Hepatic stellate cell (primary cell): ENCODE measurements at places on chromosomes 11 and 22.

DNA sequence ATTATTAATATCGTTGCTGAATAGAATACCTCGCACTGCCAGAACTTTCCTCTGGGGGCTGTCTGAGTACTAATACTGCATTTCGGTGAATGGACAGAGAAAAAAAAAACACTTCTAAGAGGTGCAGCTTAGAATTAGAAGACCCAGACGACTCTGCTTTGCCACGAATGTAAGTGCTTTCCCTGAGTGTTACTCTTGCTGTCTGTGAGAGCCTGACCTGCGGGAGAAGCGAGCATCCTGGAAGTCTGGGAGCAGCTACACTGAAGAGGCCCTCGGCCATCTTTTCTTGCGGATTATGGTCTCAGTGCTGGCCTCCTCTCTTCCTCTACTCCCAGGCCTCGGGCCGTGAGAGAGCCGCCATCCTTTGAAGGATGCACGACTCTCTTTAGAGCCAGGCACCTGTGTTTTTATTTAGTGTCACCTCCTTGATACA is 94.9 kb downstream of the SCN3B start:
- DNase-seq: peak; percentile 57

DNA sequence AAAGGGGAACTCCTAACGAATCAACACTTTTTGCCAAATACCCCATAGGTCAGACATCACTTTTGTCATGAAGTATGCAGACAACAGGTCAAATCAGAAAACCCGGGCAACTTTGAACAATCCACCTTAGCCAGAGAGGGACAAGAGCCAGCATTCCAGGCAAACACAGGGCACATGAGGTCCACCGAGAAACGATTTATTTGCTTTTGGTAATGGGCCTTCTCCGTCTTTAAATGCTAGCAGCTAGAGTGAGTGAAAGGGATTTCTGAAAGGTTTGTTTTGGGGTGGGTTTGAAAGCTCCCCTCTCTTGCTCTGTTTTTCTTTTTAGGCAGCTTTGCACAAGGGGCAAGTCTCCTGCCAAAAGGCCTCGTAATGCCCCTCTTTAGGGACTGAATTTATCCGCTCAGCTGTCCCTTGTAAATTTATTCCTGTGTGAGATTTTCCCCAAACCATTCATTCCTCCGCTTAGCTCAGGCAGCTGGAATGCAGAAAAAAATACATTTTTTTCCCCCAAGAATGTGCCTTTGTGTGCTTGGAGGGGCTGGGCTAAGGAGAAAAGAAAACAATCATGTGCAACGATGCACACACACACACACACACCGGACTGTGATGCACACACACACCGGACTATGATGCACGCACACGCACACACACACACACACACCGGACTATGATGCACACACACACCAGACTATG is 196.9 kb downstream of the SNX19 start:
- peak; percentile 70 for DNase-seq

DNA sequence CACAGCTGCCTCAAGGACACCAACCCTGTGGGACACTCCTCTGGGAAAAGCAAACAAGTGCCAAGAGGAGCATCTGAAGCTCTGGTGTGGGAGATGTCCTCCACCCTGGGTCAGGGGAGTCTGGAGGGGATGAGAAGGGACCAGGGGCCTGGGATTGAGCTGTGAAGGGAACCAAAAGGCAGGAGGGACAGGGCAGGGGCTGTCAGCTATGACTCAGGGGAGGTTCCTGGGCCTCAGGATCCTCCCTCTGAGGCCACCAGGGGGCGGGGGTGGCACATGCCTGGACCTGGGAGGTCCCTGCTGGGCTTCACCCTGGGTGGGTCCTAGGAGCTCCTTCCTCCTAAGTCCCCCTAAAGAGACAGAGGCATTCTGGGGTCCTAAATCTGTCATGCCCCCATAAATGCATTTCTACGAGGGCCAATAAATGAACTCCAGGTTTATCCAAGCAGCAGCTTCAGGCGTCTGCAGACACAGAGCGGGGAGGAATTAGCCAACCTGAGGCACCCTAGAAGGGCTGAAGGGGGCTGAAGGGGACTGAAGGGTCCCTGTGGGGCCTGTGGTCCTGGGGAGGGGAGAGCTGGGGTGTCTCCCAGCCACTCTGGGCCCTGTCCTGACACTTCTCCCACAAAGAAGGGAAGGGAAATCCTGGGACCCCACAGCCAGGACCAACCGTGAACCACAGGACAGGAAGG is 31.9 kb upstream of the IGLL5 start:
- DNase-seq: peak; percentile 16

DNA sequence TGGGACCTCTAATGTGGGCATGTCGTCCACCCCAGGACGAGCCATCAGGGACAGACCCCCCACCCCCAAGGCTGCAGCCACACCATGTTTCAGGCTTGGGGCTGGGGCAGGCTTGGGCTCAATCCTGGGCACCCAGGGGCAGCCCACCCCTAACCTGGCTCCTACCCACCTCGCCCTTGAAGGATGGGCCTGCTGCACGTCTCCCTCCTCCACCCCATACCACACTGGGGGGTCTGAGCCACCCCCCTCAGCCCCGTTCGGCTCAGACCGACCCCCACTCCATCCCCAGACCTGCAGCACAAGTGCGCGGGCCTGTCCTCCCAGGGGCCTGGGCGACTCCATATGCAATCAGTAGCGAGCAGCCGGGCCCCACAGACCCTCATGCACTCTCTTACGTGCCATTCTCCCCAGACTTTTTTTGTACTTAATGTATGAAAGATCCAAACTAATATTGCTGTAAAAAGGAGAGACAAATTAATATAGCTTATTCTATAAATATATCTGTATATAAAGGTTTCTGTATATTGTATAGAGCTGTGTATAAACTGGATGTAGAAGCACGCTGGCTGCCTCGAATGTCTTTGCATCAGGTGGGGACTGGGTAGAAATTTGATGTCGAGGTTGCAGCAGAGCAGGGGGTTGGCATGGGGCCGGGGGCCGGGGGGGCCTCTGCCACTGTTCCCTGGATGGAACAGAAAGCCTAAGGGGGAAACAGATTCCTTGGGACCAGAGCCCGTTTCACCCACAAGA is 5.8 kb upstream of the MYRF start:
- DNase-seq: no peak

DNA sequence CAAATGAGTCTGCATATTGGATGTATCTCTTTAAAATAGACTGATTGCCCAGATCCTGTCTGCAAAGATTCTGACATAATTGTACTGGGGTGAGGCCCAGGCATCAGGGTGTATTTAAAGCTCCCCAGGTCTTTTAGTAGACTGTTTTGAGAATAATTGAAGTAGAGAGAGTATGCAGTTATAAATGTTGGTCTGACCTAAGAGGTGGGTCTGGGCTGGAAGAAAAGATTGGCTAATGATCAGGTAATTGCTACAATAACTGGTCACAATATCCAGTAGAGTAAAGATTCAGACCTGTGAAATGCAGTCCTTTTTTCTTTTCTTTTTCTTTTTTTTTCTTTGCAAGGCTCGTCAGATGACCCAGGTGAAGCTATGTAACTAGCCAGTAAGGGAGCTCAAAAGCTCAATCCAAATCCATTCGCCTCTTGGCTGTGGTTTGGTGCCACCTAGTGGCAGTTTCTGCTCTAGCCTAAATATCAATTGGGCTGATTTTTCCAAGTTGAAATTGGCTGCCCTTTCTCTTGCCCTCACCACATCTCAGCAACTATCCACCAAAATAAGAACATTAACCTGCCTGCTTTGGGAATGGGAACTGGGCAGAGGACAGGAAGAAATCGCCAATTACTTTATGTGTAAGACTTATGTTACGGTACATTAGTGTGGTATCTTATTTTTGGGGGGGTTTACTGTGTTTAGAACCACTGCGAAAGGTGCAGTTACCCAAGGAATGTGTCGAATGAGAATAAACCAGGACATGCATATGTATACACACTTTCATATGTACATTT is 45.9 kb downstream of the ZNF143 start:
- peak; percentile 53 for DNase-seq

DNA sequence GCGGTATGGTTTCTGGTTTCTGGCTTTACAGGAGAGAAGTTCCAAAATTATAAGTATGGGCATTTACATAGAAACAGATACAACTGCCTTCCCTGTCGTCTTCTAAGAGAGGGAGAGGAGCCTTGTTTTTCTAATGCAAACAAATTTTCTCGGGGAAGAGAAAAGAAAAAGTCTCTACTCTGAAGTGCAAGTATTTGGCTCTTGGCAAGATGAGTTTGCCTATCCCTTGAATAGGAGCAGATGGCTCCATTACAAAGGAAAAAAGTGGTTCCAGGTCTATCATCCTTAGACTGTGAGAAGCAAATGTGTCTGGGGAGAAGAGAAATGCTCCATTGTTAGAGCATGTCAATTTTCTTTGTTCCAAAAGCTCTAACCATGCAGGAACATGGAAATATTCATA is 455.6 kb downstream of the BUD13 start:
- DNase-seq: no peak

GRCh38 chr11:121418625-121419114 is 33.4 kb upstream of the SORL1 start:
- no peak for DNase-seq

DNA sequence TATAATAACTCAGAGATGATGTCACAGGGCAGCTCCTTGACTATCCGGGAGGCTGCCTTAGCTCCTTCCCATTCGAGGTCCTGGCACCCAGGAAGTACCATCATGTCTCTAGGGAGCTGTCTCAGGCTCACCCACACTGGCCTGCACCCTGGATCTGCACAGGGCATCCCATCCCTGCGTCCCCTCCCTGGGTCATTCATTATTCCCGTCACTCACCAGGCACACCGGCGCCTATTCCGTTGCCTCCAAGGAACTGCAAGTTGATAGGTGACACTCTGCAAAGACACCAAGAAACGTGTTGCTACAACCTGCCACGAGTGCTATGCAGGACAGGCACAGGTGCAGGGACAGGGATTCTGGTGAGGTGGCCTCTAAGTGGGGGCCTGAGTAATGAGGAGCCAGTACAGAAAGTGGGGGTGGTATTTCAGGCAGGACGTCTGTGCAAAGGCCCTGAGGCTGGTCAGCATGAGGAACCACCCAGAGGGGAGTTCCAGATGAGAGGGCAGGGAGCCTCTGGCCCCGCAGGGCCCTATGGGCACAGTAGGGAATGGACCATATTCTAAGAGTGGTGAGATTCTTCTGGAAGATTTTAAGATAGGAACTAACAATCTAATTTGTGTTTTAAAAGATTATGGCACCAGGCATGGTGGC is 71.6 kb upstream of the SHANK2 start:
- DNase-seq: no peak

GRCh38 chr11:74672956-74673692 is 58.1 kb downstream of the CHRDL2 start:
- DNase-seq: peak; percentile 95
